ENCODE measurements at places on chromosomes 2 and 18.

- DNase-seq, result no peak
These were observed 98.4 kb upstream of the SP3 start for GRCh38 chr2:174063492-174064092.

- DNase-seq, result no peak
These were observed 162.8 kb downstream of the SMAD2 start for GRCh38 chr18:47767699-47768098.

DNA sequence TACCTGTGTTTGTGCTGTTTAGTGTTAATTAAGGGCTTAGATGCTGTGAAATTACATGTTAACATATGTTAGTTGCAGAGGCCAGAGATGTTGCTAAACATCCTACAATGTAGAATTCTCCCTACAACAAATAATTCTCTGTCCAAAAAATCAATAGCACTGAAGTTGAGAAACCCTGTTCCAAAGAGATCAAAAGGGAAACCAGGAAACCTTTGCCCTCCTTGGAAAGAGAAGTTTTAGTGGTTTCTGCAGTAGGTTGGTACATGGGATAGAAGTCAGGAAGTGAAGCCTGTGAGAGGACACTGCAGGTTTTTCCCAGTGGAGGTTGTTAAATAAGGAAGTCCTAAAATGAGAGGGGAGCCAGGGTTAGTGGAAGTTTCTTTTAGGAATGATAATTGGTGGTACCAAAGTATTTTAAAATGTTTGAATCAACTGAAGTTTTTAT lies 6.3 kb upstream of the RMDN2 start:
- no peak for DNase-seq

- DNase-seq, result no peak
These were observed 64.7 kb downstream of the PTPN2 start for GRCh38 chr18:12819322-12819721.

DNA sequence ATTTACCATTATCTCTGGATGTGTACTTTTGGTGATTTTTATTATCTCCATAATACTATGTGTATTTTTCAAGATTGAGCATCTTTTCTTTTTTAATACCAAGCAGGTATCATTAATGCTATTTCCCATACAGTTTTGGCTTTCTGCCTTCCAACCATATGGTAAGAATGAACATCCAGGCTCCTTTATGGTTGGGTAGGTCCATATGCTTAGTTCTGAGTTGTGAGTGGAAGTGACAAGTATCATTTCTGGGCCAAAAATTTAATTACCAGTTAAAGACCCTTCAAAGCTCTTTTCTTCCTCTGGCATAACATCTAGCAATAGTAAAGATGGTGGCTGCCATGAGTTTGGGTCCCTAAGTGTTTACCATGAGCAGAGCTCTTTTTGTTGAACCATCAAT lies 4.3 kb upstream of the RBM43 start:
- DNase-seq, result no peak

- DNase-seq, result no peak
These were observed 22.2 kb downstream of the NFE2L2 start for GRCh38 chr2:177242121-177242987.

- DNase-seq, result no peak
These were observed 50.3 kb downstream of the DSC3 start for GRCh38 chr18:30992231-30992630.

DNA sequence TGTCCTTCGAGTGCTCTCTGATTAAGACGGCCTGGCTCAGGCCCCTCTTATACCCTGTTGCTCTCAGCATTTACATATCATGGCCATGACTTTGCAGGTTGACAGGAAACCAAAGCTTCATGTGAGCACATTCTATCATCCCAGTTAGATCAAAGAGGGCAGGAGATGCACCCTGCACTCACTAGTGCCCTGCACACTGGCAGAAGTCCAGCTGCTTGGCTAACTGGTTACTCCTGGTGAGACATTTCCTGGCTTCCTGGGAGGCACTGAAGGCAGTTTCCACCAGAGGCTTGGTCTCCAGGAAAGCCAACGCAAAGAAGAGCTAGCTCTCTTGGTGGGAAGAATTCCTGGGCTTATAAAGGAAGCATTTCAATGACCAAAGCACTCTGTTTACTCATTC lies 66.3 kb downstream of the LIPG start:
- no peak for DNase-seq

GRCh38 chr2:96548558-96549465 lies 12.3 kb downstream of the ARID5A start:
- no peak for DNase-seq

DNA sequence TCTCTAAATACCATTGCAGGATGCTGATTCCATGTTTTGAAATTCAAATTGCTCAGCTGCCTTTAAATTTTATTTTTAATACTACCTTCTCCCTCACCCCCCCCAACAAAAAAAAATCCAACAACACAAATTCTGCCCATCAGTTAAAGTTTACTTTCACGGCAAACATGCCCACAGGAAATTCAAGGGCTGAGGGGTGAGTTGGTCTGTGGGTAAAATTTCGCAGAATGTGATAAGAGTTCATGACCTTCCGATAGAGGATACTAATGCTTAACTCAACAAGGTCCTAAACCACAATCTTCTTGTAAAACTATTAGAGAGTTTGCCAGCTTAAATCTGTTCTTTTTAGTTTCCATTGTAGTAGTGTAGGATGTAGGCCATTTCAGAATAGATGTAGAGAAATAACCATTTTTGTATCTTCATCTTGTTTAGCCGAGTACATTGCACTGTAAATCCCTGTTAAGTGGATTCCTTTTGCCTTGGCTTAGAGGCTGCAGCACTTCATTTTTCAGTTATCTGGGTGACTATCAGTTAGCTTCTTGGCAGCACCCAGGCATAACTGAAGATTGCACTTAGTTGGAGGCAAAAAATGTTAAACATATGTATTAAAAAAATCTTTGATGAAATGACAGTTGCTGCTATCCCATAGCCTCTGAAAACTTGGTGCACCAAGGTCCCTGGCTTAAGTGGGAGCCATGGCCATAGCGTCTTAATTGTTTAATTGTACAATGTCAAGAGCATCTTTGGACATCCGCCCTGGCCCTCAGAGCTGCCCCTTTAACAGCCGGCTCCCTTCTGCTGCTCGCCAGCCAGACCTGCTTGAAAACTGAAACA lies 232.3 kb downstream of the HAUS1 start:
- DNase-seq, result no peak

- no peak for DNase-seq
These were observed 1154.0 kb upstream of the FANCL start for GRCh38 chr2:59395119-59395518.

- DNase-seq, result no peak
These were observed 6.8 kb downstream of the PECR start for GRCh38 chr2:216074794-216075193.

GRCh38 chr18:74609535-74609934 lies 11.9 kb downstream of the ZNF407 start:
- no peak for DNase-seq

DNA sequence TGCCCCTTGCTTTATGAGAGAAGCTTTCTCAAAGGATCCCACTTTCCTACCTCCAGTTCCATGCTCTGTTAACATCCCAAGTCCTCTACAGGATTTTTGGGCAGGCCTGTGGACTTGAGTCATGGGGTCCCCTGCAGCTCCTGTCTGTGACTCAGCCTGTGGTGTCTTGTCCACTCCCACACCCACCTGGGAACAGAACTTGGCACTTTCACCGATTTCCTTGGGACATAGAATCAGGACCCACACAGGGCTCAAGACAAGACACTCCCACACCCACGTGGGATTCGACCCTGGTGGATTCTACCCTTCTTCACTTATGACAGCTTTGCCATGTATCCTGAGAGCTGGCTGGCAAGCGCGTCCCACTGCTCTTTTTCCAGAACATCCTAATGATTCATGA lies 30.7 kb upstream of the HDAC4 start:
- DNase-seq, result no peak

DNA sequence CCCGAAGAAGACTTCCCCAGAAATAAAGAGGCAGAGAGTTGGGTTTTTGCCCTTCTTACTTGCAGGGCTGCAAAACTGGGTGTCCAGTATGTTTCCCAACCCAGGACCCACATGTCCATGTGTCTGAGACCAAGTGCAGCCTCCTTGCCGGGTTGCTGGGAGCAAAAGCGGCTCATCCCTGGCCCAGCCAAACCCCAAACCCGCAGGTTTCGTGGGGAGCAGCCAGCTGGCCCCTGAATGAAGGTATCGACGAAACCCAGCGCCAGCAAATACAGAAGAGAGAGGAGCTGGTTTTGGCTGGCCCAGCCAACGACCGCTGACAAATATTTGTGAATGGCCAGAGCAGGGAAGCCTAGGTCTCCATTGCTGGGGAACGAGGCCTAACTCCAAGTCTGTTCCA lies 197.1 kb downstream of the SMAD7 start:
- no peak for DNase-seq

- DNase-seq, result no peak
These were observed 583.2 kb upstream of the ID2 start for GRCh38 chr2:8098476-8099266.

GRCh38 chr2:200746301-200746700 lies 65.4 kb upstream of the BZW1 start:
- DNase-seq, result no peak

DNA sequence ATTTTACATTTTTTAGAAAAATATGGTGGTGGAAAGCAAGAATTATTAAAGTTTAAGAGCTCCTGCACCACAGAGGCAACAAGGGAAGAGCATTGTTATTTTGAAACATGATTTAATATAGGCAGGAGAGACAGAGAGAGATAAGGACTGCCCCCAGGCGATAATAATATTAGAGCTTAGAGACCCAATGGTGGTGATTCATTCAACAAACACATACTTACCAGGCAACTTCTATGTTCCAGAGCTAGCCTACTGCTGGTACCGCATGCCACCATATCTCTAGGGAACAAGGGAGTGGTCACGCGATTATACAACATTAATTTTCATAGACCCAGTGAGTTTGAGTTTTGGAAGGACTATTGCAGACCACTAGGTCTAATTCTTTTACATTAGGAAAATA lies 327.8 kb upstream of the SOX11 start:
- DNase-seq, result no peak
